ENCODE measurements at places on chromosomes 5 and 9.

- no peak for DNase-seq
These were observed 10.7 kb downstream of the PRRC2B start for GRCh38 chr9:131404581-131404980.

DNA sequence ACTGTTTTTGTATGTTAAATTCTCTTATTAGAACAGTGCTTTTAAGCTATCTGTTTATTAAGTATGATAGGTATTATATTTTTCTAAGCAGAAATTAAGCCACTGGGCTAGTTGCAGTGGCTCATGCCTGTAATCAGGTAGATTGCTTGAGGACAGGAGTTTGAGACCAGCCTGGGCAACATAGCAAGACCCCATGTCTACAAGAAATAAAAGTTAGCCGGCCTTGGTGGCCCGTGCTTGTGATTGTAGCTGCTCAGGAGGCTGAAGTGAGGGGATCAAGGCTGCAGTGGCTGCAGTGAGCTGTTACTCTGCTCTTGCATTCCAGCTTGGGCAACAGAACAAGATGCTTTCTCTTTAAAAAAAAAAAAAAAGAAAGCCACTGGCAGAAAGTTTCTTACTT, 45.0 kb upstream of the LRRC70 start:
- DNase-seq: no peak

GRCh38 chr9:107976767-107977166, 487.2 kb upstream of the KLF4 start:
- DNase-seq: no peak

DNA sequence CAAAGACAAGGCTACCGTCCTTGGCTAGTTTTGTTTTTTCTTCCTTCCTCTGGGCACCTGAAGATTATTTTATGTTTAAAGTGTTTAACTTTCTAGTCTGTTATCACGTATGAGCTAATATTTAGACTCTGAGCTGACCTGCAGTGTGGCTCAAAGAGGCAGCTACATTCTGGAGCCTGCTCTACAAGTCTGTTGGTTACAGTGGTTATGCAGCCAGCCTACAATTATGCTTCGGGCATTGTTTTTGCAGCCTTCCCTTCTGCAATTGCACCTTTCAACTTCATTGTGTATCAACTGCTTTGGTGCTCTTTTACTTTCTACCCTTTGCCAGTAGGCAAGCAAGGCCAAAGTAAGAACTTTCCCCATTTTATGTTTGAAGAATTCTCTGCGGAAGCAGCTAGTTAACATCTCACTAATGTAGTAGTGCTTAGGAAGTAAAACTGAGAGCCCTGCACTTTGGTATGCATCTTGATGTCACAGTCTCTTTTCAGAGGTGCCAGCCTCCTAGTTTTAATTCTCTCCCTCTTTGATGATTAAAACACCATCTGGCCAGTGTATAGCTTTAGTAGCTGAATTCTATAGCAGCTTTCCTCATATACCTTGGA, 322.1 kb downstream of the FAM170A start:
- DNase-seq: no peak

DNA sequence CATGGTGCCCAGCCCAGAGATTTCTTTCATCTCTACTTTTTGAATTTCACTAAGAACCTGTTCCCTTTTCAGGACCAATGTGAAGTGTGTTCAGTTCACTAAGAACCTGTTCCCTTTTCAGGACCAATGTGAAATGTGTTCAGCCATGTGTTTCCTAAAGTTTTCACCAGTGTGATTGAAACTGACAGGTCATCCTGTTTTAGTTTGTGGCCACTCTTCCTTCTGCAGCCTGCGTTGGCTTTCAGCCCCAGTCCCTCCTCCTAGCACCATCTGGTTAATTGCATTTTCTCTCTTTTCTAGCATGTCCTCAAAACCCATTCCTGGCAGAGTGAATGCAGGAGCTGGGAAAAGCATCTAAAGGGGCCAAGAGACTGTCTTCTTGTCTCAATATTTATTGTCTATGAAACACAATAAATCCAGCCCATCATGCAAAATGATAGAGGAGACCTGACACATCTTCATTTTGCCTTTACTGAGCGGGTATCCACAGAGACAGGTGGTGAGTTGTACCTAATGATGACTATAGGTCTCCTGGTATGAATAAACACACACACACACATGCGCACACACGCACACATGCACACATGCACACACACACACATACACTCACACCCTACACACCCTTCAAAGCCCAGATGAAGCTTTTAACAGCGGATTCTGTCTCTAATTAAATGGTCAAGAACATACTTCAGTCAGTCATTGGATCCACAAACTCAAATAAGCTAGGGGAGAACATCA, 6.1 kb upstream of the PANK3 start:
- no peak for DNase-seq

- no peak for DNase-seq
These were observed 48.6 kb upstream of the ADCY2 start for GRCh38 chr5:7347377-7347776.

DNA sequence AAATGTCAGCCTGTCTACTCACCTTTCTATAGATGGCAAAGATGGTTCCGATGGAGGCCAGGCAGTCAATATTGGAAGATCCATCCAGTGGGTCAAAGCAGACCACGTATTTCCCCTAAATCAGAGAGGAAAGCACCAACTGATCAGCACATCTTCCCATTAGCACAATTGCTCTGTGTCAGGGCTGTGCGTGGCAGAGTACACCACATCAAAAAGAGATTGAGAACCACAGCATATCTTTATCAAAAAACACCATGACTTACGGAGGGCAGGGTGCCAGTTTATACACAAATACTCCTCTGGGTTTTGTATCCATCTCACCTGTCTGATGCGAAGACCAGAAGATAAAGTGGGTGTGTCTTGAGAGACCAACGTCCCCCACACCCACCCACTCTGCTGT, 9.1 kb downstream of the FBP2 start:
- no peak for DNase-seq

- DNase-seq: no peak
These were observed 8.8 kb downstream of the FAM13B start for GRCh38 chr5:138024117-138024516.

- DNase-seq: peak; percentile 16
These were observed 28.3 kb upstream of the DENND4C start for GRCh38 chr9:19201899-19202891.

DNA sequence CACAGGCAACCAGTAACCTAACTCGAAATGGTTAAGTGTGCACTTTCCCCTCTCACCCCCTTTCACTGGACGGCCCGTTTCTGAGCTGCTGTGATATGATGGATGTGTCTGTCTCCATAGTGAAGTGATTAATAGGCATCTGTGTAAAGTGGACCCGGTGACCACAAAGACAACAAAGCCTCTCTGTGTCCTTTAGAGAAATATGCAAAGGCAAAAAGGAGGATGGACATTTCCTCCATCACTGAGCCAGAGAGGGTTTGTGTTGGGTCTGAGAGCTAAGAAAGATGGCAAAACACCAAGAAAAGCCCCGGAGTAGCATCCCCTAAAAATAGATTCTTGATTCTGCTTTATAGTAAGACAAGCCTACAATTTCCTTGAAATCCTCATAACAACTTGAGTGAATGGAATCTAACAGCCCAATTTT, 120.6 kb downstream of the SEMA6A start:
- DNase-seq: no peak

DNA sequence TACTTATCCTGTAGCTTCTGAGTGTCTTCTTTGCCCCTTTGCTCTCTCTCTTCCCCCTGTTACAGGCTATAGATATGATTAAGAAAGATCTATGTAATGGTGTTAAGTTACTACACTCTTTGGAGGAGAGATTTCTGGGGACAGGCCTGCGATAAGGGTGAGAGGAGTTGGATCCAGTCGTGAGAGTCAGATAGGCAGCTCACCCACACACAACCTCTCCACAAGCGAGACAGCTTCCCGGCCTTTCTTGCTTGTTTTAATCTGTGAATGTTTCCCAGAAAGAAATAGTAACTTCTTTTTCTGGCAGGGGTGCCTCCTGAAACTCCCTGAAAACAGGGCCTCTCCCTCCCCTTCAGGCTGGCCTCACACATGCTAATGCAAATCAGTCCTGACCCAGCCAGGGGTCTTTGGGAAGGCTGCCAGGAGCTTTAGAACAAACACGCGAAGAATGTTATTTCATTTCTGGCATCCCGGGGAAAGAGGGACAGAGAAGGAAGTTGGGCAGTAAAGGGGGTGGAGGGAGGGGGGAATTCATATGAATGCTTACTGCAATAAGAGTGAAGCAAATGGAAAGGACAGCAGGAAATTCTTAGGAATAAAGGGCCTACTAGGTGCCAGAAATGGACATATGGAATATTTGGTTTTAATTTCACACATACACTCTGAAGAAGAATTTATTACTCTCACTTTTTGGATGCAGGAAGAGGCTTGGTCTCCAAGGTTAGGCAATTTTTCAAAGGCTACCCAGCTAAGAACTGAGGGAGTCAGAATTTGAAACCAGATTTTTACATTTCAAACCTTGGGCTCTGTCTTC, 215.8 kb upstream of the TRIM32 start:
- peak; percentile 86 for DNase-seq

- DNase-seq: peak; percentile 36
These were observed 19.7 kb downstream of the NAA35 start for GRCh38 chr9:85960688-85961093.

DNA sequence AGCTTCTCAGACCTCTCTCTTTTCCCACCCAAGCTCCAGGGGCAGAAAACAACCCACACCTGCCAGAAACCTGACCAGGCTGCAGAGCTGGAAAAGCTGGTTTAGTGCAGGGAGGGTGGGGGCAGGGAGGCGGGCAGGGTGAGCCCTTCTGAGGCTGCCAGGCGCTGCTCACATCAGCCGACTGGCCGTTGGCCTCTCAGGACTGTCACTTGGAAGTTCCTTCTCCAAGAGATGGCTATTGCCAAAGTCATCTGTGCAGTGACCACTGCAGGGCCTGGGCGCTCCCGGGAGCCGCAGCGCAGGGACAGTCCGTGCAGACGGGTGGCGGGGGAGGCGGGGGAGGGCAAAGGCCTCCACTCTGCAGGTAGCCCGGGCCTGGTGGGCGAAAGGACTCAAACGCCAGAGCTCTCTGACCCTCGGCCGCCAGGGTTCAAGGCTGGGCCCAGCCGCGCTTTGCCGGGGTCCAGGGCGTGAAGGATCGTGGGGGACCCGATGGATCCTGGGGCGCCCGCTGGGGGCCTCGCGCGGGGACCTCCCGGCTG, 205.0 kb upstream of the IER5L start:
- DNase-seq: peak; percentile 10

DNA sequence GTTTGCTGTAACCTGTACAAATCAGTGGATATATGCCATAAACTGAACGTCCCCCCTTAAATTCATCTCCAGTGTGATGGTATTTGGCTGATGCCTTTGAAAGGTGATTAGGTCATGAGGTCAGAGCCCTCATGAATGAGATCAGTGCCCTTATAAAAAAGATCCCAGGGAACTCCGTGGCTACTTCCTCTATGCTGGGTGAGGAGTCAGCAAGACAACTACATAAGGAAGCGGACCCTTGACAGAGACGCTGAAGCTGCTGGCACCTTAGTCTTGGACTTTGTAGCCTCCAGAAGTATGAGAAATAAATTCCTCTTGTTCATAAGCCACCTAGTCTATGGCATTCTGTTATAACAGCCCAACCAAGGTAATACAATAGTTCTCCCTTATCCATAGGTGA, 215.1 kb upstream of the ZNF608 start:
- DNase-seq: no peak

DNA sequence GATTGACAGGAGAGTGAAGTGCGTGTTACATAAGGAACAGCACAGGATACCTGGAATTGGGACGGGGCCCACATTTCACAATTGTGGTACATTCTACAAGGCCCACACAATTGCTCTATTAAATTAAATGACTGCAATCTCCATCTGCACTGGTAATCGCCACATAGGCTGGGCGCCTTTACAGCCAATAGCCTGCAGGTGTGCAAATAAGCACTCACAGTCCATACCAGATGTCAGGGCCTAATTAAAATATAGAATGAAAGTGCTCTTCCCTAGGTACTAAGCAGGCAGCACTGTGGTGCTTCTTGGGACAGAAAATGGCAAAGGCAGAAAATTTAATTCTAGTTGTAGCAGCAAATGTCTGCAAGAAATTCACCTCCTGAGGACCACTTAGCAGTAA, 82.7 kb downstream of the ATP10B start:
- no peak for DNase-seq

- no peak for DNase-seq
These were observed 124.4 kb upstream of the GPR151 start for GRCh38 chr5:146640285-146640896.

DNA sequence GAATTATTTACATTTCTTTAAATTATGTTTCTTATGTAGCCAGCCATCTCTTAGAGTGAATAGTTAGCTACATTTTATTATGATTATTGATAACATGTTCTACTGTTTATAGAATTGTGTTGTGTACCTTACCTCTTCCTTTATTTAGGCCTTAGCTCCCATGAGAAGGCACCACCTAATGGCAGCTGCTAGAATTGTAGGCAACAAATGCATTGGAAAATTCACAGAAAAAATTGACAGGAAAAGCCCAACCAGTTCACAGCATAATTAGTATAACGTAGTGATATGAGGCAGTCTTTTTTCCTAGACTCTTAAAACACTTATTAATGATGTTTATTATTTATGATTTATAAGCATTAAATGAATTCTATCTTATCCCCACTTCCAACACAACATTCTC, 175.8 kb downstream of the WDR70 start:
- peak; percentile 42 for DNase-seq

DNA sequence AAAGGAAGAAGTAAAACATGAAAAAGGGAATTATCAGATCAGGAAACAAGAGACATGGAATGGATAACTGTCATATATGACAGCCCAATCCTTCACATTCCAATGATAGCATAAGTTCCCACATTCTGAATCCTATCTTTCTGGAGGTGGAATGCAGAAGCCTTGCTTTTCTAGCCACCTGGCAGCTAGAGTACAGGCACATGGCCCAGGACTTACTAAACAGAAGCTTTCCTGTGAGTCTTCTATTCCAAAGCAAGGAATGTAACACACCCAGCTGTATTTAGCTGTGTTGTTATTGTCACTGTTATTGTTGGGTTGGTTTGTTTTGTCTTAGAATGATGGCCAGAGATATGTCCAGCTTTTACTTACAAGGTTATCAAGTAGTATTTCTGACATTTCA, 780.5 kb upstream of the ZNF608 start:
- DNase-seq: peak; percentile 2

- DNase-seq: no peak
These were observed 168.5 kb upstream of the FER start for GRCh38 chr5:108579236-108579635.

- DNase-seq: no peak
These were observed 646 bp downstream of the SWI5 start for GRCh38 chr9:128276574-128277270.

GRCh38 chr5:32843531-32843895, 132.4 kb downstream of the NPR3 start:
- no peak for DNase-seq

DNA sequence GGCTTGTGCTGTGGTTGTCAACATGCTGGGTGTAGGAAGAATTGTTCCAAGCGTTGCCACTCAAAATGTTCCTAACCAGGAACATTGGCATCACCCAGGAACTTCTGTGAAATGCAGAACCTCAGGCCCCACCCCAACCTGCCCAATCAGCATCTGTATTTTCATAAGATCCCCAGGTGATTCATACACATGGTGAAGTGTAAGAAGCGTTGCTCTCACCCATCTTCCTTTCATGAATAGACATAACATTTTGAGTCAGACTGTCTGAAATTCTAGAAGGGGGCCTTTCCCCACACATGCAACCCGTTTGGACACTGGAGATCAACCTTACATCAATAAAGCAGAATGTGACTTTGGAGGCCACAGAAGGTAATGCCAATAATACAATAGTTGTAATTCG, 9.3 kb upstream of the AFAP1L1 start:
- no peak for DNase-seq
